A549 treated with AZD2906 at 1 μM for 4 hours (cell line): ENCODE measurements at places on chromosomes 3 and 15. TPM values are rescaled to one million over a fixed set of nuclear protein-coding genes. Genes with fewer than 3 reads are reported as not detected.

The CELF6 gene
- 0.14 to 0.23 TPM (median 0.16 TPM) in 5 replicates for total RNA-seq

The TMEM158 gene
- 6.3 to 11.3 TPM (median 10.0 TPM) in 5 replicates for total RNA-seq

The GP9 gene
- total RNA-seq: 0.14 TPM in 1 of 5 replicates, not detected in the others

The CDHR4 gene
- 0.12 to 0.42 TPM (median 0.28 TPM) in 5 replicates for total RNA-seq

The TMEM44 gene
- total RNA-seq: 8.1 to 11.3 TPM (median 10.6 TPM) in 5 replicates

The LMAN1L gene
- total RNA-seq: 0.02 to 0.06 TPM in 2 of 5 replicates, not detected in the others

The ST3GAL6 gene
- total RNA-seq: 0.68 to 1.00 TPM (median 0.86 TPM) in 5 replicates

The C3orf22 gene
- total RNA-seq: not detected in 5 replicates

The COL6A5 gene
- total RNA-seq: not detected in 5 replicates

The VPS18 gene
- 21.3 to 23.1 TPM (median 22.5 TPM) in 5 replicates for total RNA-seq

The MESP2 gene
- 0.09 to 0.83 TPM (median 0.40 TPM) in 5 replicates for total RNA-seq

The SMAD6 gene
- 22.0 to 33.6 TPM (median 29.4 TPM) in 5 replicates for total RNA-seq

The CHD2 gene
- 23.4 to 30.7 TPM (median 26.7 TPM) in 5 replicates for total RNA-seq

The CNOT10 gene
- 25.9 to 29.3 TPM (median 26.4 TPM) in 5 replicates for total RNA-seq

The ISY1 gene
- 19.3 to 22.3 TPM (median 21.3 TPM) in 5 replicates for total RNA-seq

The CCR8 gene
- not detected in 5 replicates for total RNA-seq

The LYZL4 gene
- total RNA-seq: not detected in 5 replicates

The GNB5 gene
- total RNA-seq: 43.0 to 57.2 TPM (median 50.0 TPM) in 5 replicates

The CLASP2 gene
- 14.4 to 18.1 TPM (median 16.1 TPM) in 5 replicates for total RNA-seq

The SI gene
- not detected in 5 replicates for total RNA-seq

The TMEM108 gene
- 0.12 TPM in 1 of 5 replicates, not detected in the others for total RNA-seq

The OR5K4 gene
- not detected in 5 replicates for total RNA-seq

The MGLL gene
- total RNA-seq: 64.4 to 75.1 TPM (median 70.0 TPM) in 5 replicates

The ACP3 gene
- 0.03 to 0.11 TPM (median 0.05 TPM) in 3 of 5 replicates, not detected in the others for total RNA-seq

The ROBO2 gene
- not detected in 5 replicates for total RNA-seq

The CELSR3 gene
- 3.1 to 4.6 TPM (median 3.9 TPM) in 5 replicates for total RNA-seq

The EDEM1 gene
- total RNA-seq: 15.9 to 21.2 TPM (median 16.5 TPM) in 5 replicates

The KLHL40 gene
- not detected in 5 replicates for total RNA-seq

The ARGFX gene
- total RNA-seq: not detected in 5 replicates

The MASP1 gene
- total RNA-seq: 0.11 to 0.27 TPM (median 0.17 TPM) in 3 of 5 replicates, not detected in the others

The GOLGA8R gene
- total RNA-seq: 0.14 to 0.34 TPM (median 0.21 TPM) in 5 replicates

The SLC6A1 gene
- not detected in 5 replicates for total RNA-seq

The ZNF80 gene
- total RNA-seq: not detected in 5 replicates

The ZIC1 gene
- 0.01 to 0.16 TPM in 2 of 5 replicates, not detected in the others for total RNA-seq

The PP2D1 gene
- not detected in 5 replicates for total RNA-seq

The FETUB gene
- 0.08 to 0.34 TPM (median 0.15 TPM) in 5 replicates for total RNA-seq

The RBPMS2 gene
- total RNA-seq: 5.9 to 8.8 TPM (median 8.3 TPM) in 5 replicates

The LOXL1 gene
- total RNA-seq: 0.52 to 1.0 TPM (median 0.70 TPM) in 5 replicates

The MST1R gene
- total RNA-seq: 4.5 to 6.4 TPM (median 6.1 TPM) in 5 replicates

The ZDHHC3 gene
- total RNA-seq: 39.6 to 46.9 TPM (median 44.4 TPM) in 5 replicates
